ENCODE measurements at places on chromosomes 6 and 20. TPM values are rescaled to one million over a fixed set of nuclear protein-coding genes. Genes with fewer than 3 reads are reported as not detected.

DNA sequence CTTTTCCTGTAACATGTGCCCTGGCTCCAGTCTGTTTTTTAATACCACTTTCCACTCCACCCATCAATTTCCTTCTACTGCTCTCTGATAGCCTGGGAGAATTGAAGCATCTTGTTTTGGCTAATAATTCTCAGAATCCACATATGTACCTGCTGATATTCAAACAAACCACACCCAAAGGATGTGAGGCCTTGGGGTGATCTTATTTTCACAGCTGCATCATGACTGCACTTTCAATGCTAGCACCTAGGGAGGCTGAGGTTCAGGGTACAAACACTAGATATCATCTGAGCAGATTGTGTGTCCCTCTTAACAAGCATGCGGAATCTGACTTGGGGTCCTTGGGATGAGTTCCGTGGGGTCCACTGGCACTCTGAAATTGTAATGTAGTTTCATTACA lies 12.7 kb downstream of the FNDC1 start:
- no peak for DNase-seq

- DNase-seq = no peak
These were observed 34.0 kb downstream of the TRERF1 start for GRCh38 chr6:42417641-42418112.

- no peak for DNase-seq
These were observed 548.9 kb upstream of the ADGRB3 start for GRCh38 chr6:68086199-68086598.

DNA sequence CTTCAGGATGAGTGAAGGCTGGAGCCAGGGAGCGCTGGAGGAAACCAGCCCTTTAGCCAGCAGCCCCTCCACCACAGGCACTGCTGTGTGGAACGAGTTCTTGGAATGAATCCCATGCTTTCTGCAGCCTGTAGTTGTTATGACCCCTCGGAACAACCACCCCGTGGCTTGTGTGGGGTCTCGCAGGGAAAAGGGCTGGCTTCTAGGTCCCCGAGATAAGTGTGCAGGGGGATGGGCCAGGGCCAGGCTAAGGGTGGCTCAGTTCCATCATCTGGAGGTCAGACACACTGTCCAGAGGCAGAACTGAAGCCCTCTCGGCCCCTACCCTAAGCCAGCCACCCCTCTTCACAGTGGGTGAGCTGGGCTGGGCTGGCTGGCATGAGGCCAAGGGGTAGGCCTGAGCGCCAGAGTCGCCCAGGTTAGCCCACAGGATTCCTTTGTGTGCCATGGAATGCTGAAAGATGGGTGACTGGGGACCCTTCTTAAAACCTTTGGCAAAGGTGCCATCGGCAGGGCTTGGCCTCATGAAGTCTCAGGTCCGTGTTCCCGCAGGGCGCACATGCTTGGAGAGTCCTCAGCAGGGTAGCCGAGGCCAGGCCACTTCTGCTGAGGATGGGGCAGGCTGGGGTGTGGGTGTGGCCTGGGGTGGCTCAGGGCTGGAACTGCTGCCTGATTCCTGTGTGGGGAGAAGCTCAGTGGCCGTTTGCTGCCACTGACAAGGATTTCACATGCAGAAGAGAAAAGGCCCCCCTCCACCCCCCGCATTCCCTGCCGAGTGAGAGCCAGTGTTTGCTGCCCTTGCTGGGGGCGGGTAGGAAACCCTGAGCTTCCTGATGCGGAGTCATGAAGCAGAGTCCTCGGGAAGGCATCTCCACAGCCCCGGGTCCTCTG lies 24.6 kb downstream of the SPATA2 start:
- DNase-seq = no peak

GRCh38 chr6:106518748-106519147 lies 110.5 kb downstream of the RTN4IP1 start:
- no peak for DNase-seq

The ZNF311 gene
- 0.35 TPM for total RNA-seq

GRCh38 chr6:129498950-129499842 lies 210.8 kb downstream of the ARHGAP18 start:
- no peak for DNase-seq

GRCh38 chr20:61575151-61575937 lies 323.3 kb downstream of the CDH4 start:
- no peak for DNase-seq

Measured in pancreas (tissue), 10 donors.